ENCODE measurements at places on chromosomes 16 and 17. TPM values are rescaled to one million over a fixed set of nuclear protein-coding genes. Genes with fewer than 3 reads are reported as not detected.
A peak's percentile ranks its signal among the peaks of the same experiment; 100 is the strongest.

The CDH13 gene
- total RNA-seq, result not detected

DNA sequence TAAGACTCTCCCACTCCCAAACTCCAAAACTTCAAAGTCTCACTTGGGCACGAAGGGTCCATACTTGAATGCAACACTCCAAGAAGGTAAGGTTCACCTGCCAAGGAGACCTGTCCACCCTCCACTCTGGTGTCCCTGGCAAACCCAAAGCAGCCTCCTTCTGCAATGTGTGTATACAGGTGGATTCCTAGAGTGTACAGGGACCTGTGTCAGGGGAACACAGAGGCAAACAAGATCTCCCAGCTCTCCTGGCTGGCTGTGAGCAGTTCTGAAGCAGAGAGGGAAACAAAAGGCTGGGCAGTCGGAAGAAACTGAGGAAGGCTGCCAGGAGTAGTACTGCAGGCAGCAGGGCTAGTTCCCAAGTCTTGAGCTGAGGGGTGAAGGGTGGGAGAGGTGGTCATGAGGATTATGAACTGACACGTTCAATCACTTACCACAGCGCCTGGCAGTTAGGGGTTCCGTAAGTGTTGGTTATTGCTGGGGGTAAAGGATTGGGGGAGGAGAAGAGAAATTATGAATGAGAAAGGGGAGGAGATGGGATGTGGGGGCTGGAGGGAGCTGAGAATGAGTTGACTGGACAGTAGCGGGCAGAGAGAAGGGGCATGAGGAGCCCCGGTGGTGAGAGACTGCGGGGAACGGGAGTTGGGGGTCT is 795 bp downstream of the KCTD13 start:
- peak; percentile 2 for ATAC-seq

The RPGRIP1L gene
- 6.0 TPM for total RNA-seq

DNA sequence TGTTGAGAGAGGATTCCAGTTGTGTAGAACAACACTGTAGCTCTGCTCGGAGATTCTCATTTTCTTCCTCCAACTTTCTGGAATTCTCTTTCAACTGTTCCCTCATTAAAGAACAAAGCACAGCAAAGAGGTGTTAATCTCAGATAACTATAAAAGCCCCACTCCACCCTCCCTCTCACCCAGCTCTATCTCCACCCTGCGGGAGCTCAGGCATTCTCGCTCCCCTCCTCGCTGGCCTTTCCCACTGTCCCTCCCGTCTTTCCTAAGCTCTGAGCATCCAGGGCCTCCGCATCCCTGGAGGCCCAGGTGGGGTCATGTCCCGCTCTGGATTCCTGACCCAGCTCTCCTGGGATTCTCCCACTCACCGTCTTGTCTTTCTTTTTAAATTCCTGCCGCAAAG is 35.1 kb downstream of the DHX38 start:
- ATAC-seq, result no peak

The C17orf107 gene
- 0.67 TPM for total RNA-seq
